ENCODE measurements at places on chromosomes 5 and 9.

DNA sequence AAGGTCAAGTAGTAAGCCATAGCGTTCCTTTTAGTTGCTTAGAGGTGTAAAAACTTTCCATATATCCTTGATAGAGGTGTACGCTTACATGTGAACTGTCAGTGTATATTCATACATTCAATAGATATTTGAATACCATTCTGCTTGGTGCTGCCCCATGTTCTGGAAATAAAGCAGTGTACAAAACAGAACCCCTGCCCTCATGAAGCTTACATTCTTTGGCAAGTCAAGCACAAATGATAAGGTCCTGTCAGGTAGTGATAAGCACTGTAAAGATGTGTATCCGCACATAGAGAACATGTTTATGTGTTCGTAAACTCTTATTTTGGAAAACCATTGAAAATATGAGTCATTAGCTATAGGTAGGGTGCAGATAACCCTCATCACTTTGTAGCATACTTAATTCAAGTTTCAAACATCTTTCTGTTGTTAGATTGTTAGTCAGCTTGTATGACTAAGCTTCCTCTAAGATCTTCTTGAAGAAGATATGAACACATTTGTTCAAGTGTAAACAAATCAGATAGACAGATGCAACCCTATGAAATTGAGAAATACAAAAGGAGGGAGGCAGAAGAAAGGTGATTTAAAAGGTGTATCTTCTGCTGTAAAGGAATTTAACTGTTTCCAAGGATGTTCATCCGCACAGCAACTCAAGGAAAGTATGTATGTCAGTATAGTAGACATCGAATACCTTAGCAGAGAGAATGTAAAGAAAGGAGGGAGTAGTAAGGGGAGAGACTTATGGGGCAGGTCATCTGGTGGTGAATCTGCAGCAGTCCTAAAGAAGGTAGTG, 1.6 kb downstream of the GTF3C4 start:
- DNase-seq, result no peak

- DNase-seq, result no peak
These were observed 143.3 kb downstream of the ARSB start for GRCh38 chr5:78841767-78842166.

- DNase-seq, result no peak
These were observed 82.6 kb downstream of the PBX3 start for GRCh38 chr9:125829743-125830142.

- DNase-seq, result no peak
These were observed 56.7 kb upstream of the CXCL14 start for GRCh38 chr5:135635451-135635850.

- no peak for DNase-seq
These were observed 583 bp upstream of the AQP3 start for GRCh38 chr9:33447799-33448553.

DNA sequence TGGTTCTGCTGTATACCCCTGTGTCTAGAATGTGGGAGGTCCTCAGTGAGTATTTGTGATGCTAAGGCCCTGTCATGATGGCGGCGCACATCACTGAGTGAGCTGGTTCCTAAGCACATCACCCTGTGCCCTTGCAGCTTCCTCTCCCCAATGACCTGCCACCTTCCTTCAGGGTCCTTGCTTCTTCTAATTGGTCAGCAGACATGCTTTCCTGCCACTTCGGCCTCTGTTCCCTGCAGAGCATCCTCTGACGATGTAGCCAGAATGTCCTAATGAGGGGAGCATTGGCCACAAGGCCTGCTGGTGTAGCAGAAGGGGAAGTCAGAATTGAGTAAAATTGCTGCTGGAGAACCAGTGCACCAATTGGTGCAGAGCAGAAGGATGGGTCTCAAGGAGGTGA, 31.1 kb upstream of the ANGPTL2 start:
- no peak for DNase-seq

DNA sequence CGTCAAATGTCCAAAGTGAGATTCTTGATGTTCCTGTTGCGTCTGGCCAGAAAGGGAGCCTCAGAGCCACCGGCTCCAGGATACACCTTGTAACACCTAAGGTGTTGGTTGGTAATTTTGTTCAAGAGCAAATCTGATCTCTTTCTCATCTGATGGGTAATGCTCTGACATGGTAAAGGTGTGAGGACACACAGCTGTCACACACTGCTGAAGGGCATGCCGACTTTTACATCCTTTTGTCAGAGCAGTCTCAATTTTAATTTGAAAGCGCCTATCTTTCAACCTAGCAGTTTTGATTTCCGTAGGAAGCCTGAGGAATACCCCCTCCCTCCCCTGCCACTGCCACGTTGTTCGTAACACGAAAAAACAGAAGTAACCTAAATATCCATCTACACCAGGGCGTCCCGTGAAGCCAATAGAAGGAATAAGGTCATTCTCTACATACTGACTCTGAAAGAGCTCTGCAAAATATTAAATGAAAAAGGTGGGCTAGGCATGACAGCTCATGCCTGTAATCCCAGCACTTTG, 57.4 kb downstream of the TSTD2 start:
- no peak for DNase-seq

DNA sequence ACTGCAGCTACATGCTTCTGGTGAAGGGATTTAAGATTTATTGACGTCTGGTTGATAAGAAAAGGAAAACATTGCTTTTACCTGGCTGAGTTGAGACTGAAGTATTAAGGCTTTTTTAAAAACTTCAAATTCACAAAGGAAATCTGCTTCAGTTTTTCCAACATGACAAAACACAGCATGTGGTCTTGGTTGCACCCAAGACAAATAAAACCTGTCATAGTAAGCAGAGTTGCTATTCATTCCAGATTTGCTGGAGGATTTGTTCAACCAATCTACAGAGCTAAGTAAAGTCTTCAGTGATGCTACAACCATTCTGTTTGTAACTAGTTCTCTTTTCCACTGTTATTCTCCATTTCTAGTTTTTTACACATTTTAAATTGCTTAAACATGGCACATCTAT, 11.3 kb downstream of the C5orf63 start:
- DNase-seq, result no peak

DNA sequence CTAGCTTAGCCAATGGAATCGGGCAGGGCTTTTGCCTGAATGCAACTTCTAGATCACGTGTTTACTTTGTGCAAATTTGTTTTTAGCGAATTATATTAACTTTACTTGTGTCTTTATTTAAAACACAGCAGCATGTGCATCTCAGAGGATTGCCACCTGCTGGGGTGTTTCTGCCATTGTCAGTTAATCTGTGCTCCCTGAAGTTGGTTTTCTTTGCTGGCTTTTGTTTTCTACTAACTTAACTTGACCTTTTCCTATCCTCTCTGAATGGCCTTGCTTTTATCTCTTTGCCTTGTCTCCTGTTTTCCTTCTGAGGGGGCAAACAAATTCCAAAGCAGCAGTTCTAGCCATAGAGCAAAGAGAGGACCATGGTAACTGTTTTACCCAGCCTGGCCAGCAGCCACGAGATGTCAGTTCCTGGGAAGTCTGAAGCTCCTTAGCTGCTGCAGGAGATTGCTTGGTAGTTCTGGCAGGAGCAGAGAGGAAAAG, 67.6 kb downstream of the ARHGEF28 start:
- DNase-seq, result no peak

GRCh38 chr5:6905423-6905822, 192.2 kb downstream of the TENT4A start:
- no peak for DNase-seq

- DNase-seq, result peak; percentile 66
These were observed 292.0 kb upstream of the SMC2 start for GRCh38 chr9:103802068-103802467.

- DNase-seq, result no peak
These were observed 5.1 kb downstream of the RCL1 start for GRCh38 chr9:4797854-4798150.

DNA sequence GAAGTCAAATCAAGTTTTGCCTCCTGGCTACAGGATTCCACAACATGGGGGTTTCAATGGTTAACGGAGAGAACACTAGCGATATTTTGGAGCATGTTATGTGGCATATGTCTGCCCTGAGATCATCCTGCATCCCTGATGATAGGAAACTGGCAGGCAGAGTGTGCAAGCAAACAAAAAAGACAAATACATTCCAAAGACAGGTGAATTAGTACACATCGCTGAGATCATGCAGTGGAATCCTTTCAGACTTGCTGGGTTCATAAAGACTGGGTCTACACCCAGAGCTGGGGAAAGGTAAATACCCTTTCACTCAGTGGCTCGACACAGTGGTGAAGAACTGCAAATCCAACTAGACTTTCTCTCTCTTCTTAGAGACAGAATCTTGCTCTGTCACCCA, 286.5 kb downstream of the EFNA5 start:
- DNase-seq, result no peak

GRCh38 chr9:88534456-88535225, at the start of gene NXNL2:
NXNL2 (plus strand) TSS chr9:88535178; CDS start chr9:88535435, 257 bp downstream.
- peak; percentile 79 for DNase-seq

DNA sequence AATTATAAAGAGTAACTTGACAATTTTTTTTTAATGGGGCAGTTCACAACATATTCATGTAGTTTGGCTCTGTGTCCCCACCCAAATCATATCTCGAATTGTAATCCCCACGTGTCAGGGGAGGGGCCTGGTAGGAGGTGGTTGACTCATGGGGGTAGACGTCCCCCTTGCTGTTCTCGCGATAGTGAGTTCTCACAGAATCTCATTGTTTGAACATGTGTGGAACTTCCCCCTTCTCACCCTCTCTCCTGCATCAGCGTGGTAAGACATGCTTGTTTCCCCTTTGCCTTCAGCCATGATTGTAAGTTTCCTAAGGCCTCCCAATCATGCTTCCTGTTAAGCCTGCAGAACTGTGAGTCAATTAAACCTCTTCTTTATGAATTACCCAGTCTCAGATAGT, 40.7 kb downstream of the FBXW11 start:
- no peak for DNase-seq

DNA sequence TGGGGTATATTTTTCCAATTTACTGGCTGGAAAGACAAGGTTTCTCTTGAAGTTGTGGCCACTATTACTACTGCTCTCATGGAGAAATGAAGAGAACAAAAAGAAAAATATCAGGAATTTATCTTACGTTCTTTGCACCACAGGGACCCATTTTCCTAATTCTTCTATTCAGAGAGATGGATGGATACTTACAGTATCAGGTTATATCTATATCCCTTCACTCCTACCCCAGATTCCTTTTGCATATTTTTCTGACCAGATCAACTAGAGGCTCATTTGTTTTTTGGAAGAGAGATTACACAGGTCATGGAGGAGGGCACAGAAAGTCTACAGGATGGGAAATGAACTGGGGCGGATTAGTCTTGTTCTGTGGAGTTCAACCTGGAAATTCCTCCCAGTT, 277.2 kb upstream of the VLDLR start:
- no peak for DNase-seq

DNA sequence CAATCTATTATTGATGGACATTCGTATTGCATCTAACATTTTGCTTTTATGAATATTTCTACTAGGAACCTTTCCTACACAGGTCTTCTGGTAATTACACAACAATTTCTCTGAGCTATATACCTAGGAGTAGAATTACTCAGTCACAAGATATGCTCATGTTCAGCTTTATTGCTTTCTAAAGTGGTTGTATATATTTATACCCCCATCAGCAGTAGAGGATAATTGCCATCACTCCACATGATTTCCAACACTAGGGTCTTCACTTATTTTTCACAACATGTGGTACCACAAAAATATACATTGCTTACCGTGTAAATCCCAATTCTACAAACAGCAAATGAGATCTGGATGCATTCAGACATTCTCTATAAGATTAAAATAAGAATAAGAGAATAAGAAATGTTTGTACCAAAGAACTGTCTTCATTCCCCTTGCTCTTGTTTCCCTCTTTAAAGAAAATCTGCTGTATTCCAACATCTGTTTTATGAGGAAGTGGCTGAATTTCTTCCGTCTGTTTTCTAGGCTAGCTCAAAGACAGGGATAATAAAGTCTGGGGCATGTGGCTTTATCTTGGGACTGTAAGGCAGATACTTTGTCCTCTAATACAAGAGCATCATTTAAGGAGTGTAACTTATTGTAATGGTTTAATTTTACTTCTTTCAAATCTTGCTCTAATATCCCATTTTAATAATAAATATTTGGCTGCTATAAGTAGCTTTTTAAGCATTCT, 28.2 kb downstream of the ARL15 start:
- no peak for DNase-seq

DNA sequence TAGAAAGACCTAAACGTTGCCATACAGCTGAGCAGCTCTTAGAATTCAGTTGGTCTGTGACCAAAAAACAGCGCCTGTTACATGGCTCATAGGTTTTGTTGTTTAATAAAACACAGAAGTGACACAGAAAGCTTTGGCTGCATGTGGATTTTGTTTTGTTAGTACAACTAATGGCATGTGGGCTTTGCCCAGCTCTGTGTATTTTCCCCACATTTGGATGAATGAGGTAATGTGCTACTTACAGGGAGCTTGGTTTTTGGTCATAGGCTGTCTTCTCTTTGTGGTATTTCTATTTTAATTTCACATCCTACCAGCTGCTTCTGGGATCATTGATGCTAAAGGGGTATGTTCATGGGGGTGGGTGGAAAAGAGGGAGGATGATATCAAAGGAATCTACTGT, 37.0 kb upstream of the POU4F3 start:
- no peak for DNase-seq

DNA sequence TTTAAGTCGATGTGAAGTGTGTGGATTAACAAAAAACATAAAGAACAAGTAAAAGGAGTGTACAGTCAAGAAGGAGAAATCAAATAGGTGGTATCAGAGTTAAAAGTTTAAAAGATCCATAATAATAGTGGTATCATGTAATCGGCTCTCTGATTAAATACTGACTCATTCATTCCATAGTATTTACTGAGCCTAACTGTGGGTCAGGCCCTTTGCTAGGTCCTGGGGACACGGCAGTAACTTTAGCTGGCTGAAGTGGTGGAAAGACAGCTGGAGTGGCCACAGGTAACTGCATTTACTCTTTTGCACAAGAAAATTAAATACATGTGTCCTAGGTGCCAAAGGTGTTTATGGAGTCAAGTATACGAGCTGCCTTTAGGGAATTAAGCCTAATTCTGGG, 124.0 kb downstream of the GNAQ start:
- no peak for DNase-seq

- no peak for DNase-seq
These were observed 98.7 kb downstream of the SLC28A3 start for GRCh38 chr9:84241817-84242373.

DNA sequence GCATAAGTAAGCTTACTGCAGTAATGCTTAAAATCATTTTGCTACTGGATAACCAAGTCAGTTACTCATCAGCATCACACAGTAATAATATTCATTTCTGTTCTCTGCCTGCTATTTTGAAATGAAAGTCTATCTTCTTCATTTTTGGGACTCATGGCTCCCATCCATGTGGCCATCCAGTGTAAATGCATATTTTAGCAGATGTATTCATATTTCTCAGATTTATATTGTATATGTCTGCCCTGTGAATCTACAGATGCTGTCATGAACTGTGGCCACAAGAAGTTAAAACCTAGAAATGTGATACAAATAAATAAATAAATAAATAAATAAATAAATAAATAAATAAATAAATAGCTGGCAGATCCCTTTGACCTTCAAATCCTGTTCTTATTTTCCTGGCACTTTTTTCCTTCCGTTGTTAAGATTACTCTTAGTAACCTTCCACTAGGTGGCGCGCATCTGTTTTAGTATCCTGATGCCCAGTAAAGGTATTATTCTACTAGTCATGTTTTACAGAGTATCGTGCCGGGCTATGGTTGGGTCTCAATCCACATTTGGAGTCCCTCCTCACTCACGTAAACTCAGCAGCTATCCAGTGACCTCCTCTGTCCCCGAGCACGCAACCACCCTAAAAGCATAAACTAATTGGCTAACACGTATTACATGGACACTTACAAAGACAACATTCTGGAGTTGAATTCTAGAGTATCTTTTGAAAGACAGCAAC, 79.2 kb upstream of the IL7R start:
- peak; percentile 50 for DNase-seq
